ENCODE measurements at places on chromosomes 1 and 21. TPM values are rescaled to one million over a fixed set of nuclear protein-coding genes. Genes with fewer than 3 reads are reported as not detected.

GRCh38 chr1:201016211-201016651 lies 7.3 kb downstream of the KIF21B start:
- DNase-seq, result no peak
- H3K36me3 ChIP-seq, result peaks cover 13% of the 10 kb centered on the region
- no peaks in the 10 kb centered on the region for H3K27me3 ChIP-seq

DNA sequence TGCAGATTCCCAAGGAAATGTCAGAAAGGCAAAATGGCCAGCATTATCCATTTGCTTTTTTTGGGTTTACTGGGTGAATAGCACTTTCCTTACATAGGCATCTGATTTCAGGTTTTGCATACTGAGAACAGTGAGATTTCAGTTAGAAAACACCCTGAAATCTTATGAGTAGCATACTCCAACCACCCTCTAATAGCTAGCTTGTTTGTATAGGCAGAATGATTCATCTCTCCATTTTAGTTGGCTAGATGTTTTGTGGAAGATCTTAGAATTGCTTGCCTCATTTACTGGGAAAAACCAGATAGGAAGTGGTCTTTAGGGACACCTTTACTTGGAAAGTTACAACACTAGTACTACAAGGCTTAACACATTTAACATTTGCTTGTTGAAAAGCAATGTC lies 10.4 kb downstream of the KYAT3 start:
- peaks cover 69% of the 10 kb centered on the region for H3K4me1 ChIP-seq
- peak overlapping the region; percentile 77 for H3K27ac ChIP-seq
- H3K27me3 ChIP-seq, result no peaks in the 10 kb centered on the region
- H3K36me3 ChIP-seq, result peaks cover 82% of the 10 kb centered on the region

The CLCA1 gene
- total RNA-seq, result not detected

The IFNGR2 gene
- 16.2 TPM for total RNA-seq

GRCh38 chr1:219138747-219139146 lies 34.9 kb upstream of the LYPLAL1 start:
- DNase-seq, result no peak
- H3K4me1 ChIP-seq, result no peaks in the 10 kb centered on the region
- peaks cover 2% of the 10 kb centered on the region for H3K27me3 ChIP-seq
- no peaks in the 10 kb centered on the region for H3K36me3 ChIP-seq
- H3K4me3 ChIP-seq, result no peak overlapping the region
